ENCODE measurements at places on chromosomes 3 and 15.

DNA sequence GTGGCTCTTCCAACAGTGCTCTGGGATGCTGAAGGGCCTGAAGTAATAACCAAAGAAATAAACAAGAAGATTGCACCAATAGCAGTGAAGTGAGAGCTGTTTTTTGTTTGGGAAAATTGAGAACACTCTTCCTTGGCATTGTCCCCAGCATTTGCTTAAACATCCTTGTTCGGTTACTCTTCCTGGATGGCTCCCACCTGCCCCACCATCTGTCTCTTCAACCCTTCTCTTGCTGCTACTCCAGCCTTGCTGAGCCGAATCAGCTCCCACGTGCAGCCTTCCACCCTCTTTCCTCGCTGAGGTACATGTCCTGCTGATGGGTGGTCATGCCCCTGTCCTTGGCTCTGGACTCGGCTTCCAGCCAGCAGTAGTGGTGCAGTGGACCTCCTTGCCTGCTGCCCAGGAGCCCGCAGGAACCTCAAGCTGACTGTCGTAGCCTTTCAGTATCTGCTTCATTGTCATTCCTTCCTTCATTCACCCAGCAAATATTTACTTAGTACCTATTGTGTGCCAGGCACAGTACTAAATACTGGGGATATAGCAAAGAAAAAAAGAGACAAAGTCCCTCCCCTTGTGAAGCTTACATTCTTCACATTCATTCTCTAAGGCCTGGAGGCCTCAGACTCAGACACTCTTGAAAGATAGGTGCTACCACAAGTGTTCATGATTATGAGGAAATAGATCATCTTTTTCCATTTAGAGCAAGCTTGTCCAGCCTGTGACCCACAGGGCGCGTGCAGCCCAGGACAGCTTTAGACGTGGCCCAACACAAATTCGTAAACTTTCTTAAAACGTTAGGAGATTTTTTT is 17.1 kb upstream of the VILL start:
- DNase-seq: no peak

GRCh38 chr15:92930054-92930621 is 30.0 kb downstream of the CHD2 start:
- DNase-seq: no peak

DNA sequence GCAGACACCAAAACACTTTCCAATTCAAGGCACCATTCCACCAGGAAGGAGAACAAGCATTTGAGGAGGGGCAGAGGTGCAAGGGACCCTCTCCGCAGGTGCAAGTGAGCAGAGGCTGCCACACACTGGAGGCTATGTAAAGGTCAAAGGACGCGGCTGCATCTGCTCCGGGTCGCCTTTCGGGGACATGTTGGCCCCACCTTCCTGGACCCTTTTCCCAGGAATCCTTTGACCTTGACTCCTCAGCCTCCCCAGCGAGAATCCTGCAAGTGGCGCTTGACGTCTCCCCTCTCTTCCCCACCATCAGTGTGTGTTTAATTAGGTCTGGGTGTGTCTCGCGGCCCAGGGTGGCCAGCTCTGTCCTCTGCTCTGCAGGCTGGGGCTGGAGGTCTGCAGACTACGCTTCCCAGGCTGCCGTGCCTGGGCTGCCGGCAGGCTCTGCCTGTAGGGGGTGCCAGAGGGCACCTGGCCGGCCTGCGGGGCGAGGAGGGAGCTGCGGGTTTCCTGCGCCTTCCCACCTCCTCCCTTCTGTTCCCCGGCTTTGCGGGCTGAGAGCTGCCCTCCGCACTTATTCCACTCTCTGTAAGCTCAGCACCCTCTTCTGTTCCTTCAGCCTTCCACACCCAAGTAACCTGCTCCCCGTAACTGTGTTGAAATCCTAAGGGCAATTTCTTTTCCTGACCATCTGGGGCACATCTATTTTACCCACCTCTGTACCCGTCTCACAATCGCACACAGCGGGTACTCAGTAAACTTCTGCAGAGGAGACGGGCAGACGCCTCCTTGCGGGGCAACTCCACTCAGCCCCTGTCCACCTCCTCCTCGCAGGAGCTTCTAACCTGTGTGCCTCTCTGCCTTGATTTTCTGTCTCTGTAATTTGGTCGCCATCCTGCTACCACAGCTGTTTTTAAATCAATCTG is 129.8 kb downstream of the NSMCE3 start:
- DNase-seq: no peak

DNA sequence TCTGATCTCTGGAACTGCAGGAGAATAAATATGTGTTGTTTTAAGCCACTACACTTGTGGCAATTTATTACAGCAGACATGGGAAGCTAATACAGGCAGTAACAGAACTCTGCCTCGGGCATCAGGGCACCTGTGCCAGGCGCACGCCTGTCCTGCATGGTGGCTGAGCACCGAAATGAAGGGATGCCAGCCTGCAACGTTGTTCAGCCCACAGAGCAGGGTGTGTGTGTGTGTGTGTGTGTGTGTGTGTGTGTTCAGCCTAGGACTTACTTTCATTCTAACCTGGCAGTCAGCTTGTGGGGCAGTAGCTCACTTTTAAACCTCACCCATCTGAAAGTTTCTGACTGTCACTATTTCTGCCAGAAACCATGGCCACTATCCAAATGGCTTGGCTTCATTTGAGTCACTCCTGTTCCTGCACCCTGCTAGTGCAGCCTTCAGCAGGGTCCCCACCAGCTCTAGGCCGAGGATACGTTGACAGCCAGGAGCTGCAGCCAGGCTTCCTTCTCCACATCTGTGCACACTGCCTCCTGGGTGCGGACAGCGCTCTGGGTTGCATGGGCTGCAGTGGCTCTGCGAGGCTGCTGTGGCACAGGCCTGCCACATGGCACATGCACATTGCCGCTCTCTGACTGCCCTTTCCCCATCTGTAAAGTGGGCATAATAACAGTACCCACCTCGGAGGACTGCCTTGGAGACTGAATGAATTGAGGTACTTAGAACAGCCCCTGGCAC is 4.5 kb downstream of the UROC1 start:
- DNase-seq: no peak

GRCh38 chr15:43550527-43551363 is 33.3 kb downstream of the MAP1A start:
- no peak for DNase-seq

GRCh38 chr3:131688370-131688769 is 185.6 kb upstream of the MRPL3 start:
- no peak for DNase-seq

DNA sequence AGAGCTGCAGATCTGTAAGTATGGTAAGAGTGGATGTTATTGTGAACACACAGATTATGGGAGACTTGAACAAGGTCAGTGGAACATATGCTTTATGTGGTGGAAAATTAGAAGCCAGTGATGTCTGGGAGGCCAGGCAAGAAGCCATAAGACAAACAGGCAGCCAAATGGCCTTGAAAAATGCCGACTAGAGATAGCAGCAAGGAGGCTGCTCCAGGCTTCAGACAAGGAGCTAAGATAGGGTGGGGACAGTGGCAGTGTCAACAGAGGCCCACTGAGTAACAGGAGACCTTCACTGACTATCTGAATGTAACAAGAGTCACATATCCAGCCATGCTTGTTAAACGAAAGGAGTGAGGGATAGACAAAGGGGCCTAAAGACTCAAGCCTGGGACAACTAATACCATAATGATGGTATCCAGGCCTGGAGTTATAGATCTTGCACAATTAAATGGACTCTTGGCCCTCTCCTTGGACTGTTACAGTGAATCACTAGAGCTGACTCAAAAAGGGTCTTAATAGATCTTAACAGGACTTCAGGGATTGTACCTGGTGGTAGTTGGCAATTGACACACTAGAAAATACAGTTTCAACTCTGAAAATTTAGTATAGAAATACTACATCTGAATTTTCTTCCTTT is 50.6 kb downstream of the CFAP20DC start:
- DNase-seq: no peak

DNA sequence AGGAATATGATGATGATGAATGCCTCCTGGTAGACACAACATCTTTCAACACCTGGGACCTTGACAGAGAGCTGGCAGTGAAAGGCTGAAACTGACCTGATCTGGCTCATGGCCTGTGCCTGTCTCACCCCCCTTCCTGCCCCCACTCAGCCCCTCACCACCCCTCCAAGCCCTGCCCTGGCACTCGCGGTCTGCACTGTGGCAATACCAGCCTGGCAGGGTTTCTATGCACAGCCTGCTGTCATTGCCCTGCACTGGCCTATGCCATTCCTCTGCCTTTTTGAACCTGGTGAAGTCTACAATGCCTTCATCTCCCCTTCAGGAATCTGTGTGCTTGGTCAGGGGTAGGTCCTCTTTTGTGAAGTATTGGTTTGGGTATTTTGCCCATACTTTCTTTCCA is 56.5 kb downstream of the ACAD9 start:
- no peak for DNase-seq

DNA sequence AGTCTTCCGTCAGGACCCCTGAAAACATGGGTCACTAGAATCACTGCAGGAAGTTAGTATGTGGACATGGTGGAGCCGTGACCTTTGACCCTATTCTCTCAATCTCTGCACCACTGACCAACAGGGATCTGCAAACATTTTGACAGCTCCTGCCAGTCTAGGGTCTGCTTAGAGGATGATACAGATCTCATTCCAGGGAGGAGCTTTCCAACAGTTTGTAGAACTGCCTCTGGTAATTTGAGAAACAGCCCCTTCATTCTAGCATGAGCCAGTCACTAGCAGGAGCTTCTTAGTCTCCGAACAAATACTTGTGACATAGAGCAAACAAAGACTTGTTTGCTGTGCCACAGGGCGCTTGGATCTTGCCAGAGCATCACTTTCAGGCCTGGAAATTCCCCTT is 270.3 kb upstream of the CFAP20DC start:
- no peak for DNase-seq

GRCh38 chr3:114994554-114995341 is 152.3 kb downstream of the ZBTB20 start:
- DNase-seq: no peak

DNA sequence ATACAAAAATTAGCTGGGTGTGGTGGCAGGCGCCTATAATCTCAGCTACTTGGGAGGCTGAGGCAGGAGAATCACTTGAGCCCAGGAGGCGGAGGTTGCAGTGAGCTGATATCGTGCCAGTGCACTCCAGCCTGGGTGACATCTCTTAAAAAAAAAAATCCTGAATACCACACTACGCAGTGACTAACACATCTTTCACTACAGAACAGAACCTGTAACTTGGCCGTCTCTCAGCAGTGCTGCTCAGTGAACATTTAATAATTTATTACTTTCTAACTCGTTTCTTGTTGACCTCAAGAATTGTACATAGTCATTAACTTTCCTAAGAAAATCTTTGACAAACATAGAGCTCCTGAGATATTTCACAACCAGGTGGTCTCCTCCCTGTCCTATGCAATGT is 3.8 kb downstream of the GREM1 start:
- DNase-seq: no peak

DNA sequence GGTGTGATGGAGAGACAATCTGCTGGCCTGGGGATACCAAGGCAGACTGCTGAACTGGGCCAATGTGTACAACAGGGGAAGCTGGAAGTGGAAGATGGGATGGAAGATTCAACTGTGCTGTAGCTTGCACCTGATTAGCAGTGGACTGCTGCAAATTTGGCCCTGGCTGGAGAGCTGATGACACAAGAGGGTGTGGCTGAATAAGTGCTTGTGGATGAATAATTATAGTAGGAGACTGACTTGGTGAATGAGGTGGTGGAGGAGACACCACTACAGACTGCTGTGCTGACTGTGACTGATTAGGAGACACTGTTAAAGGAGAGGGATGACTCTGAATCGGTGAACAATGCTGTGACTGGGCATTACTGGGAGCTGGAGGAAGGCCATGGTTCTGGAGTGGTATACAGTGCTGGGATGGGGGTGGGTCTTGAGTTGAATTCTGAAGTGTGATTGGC is 52.5 kb downstream of the PHC3 start:
- DNase-seq: no peak

DNA sequence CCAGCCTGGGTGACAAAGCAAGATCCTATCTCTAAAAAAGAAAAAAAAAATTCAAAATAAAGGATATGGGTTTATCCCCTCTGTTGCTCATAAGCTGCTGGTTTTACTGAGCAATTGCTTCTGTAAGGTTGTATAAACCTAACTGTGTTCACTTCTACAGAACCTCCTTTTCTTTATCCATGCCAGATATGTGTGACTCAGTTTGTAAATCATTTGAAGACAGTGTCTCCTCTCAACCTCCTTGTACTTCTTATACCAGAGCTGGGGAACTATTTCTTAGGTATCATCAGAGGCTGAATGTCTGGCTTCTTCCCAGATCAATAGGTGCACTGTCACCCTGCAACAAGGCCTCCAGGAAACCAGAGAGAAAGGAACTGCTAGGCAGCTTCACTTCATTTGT is 273.8 kb downstream of the CD47 start:
- DNase-seq: no peak

DNA sequence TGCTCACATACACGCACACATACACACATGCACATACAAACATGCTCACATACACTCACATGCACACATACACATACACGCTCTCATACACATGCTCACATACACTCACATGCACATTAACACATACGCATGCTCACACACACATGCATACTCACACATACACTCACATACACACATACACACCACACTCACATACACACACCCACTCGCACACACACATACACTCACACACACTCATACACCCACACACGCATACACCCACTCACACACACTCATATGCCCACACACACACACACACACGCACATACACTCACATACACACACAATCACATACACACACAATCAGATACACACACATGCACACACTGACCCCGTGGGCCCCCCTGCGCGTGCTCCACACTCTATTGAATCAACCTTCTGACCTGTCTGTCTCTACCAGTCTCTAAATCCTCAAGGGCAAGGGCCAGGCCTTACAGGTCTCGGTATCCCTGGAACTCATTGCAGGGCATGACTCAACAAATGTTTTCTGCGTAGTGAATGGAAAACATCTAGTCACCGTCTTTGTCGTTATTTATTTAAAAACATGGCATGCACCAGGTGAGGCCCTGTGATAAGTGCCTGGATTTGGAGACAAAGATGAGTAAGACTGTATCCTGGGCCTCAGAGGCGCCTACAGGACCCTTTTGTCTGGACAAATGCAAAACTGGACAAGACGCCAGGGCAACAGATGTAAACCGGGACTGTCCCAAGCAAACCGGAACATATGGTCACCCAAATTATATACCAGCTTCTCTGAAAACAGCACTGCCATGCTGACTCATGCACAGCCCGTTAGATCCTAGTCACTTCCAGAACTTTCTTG is 41.8 kb downstream of the GRK7 start:
- DNase-seq: no peak

- no peak for DNase-seq
These were observed 87.8 kb upstream of the LMOD3 start for GRCh38 chr3:69210068-69210730.

GRCh38 chr3:17979252-17979651 is 236.8 kb upstream of the TBC1D5 start:
- no peak for DNase-seq

DNA sequence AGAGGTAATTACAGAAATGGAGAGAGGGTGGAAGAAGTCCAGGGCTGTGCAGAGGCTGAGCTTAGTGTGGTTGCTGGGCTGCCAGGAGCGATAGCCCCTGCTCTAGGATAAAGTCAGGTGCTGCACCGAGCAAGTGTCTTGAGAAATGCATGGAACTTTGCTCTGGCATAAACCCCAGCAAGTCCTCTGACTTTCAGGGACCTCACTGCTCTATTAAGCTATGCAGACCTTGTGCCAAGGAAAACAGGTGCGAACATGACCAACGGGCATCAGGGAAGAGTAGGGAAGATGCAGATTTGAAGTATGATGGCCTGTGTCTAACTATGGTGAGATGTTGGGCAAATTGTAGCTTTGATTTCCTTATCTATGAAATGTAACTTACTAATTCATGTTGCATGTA is 416.8 kb downstream of the NR2F2 start:
- no peak for DNase-seq

- DNase-seq: no peak
These were observed 104.2 kb downstream of the MYH15 start for GRCh38 chr3:108406063-108406660.

- no peak for DNase-seq
These were observed 1.9 kb downstream of the ATP1B3 start for GRCh38 chr3:141878326-141878725.
